Sciatic nerve (tissue), 2 donors: ENCODE measurements at places on chromosomes 6 and 20. TPM values are rescaled to one million over a fixed set of nuclear protein-coding genes. Genes with fewer than 3 reads are reported as not detected.

HCK gene
- total RNA-seq = 24.0 TPM

SIGLEC1 gene
- total RNA-seq = 19.2 TPM

MAP7 gene
- 1.2 TPM for total RNA-seq

AVP gene
- not detected for total RNA-seq

MYLIP gene
- total RNA-seq = 36.9 TPM
